ENCODE measurements at places on chromosomes 6 and 20.

DNA sequence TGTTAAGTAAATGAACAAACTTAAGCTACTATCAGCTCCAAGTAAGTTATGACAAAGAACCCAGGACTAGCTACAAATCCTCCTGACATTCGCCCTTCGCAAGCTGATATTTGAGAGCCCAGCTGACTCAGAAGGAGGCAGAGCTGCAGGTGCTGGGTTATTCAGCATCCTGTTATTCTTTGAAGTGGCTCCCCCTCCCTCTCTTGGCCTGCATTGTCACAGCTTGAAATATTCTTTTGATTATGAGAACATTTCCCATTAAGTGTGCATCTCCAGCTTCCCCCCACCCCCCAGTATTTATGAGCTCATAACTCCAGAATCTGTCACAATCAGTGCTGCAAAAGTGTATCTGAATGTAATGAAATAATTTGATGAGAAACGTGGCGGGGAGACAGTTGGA is 78.8 kb upstream of the RALY start:
- DNase-seq, result peak; percentile 44

- no peak for DNase-seq
Measured at GRCh38 chr6:167056370-167056769, 57.2 kb downstream of the CEP43 start.

DNA sequence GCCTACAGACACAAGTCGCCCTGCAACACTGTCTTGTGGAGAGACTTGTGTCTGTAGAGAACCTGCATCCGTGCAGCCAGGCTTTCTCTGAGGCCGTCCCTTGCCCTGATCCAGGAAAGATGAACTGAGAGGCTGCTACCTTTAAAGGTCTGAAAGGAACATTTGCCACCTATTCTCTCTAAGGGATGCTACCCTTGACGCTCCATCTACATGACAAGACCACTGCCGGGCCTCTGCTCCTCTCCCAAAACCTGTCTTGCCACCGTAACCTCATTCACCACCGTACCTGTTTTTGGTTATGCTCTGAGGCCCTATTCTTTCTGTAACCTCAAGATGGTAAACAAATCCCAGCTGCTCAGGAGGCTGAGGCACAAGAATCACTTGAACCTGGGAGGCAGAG is 73.9 kb downstream of the FOXF2 start:
- DNase-seq, result peak; percentile 15

DNA sequence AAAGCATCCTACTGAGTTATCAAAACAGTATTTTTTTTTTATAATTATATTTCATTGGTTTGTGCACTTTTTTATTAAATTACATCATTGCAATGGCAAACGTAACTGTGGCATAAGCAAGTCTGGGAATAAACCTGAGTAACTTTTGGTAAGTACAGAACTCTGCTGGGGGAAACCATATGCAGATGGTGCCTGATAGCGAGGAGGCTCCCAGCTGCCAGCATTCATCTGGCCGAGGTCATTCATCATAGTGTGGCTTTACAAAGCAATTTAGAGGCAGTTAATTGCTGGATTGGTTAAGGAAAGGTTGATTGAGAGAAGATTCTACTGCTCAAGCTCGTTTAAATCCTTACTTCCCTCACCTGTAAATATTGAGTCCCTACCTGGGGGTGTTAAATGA is 52.6 kb downstream of the HECA start:
- DNase-seq, result no peak

- no peak for DNase-seq
Measured at GRCh38 chr20:48729538-48729937, 98.3 kb downstream of the PREX1 start.

DNA sequence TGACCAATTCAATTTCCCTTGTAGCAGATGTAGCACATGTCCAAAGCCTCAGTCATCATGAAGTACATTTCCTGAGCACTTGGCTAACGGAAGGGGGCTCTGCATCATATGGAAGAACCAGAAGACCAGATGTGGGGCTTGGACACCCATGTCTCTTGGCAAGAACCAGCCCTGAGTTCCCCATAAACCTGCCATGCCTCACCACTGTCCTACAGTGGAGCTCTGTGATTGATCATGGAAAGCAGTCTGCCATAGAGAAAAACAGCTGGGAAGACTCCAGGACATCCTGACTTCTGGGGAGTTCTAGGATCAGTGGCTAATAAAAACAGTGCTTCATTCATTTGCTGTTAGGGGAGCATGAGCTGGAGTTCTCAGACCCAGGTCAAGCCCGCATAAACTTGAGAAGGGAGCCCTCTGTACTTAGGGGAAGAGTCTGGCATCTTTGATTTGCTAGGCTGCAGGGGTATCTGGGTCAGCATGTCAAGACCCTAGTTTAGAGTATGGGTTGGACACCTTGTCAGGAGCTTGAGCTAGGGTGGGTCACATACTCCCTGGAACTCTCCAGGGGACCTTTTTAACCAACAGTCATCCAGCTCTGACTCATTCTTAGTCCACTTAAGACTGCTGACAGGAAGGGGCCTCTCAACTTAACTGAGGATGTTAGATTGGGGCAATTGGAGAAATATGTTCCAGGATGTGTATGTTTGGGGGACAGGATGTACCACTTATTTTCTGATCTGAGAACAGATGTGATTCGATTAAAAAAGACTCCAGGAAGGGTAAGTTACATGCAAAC is 26.3 kb upstream of the TRAM2 start:
- DNase-seq, result no peak

DNA sequence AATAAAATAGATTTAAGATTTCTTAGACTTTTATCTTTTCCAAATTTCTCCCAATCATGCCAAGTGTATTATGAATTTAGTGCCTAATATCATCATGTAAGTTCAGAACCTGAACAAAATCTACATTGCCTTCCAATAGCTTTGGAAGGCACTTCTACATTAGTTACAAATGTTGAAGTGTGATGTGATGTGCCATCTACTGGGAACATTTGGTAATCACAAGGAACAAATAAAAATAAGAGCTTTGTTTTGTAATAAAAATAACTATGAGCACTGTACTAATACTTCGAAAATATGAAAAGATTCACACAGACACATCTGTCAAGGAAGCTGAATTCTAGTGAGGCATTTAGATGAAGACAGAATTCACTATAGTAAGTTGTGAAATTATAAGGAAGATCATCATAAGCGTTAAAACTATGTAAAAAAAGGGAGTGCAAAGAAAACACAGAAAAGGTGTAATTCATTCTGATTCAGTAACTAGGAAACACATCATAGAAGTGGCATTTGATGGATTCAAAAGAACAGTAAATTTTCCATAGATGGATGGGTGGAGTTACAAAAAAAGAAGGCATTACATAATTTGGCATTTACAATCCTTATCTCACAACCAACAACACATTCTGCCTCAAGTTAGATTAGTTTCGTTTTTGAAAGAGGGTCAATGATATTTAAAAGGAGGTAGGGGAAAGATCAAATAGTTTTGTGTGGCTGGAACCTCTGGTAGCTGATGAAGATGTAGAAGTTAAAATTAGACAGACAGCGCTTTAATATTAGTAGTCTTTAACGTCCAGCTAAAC is 161.0 kb downstream of the ASCC3 start:
- DNase-seq, result no peak

- peak; percentile 48 for DNase-seq
Measured at GRCh38 chr6:158854214-158855101, 35.3 kb upstream of the EZR start.

- DNase-seq, result no peak
Measured at GRCh38 chr20:39758876-39759275, 796.7 kb downstream of the DHX35 start.

DNA sequence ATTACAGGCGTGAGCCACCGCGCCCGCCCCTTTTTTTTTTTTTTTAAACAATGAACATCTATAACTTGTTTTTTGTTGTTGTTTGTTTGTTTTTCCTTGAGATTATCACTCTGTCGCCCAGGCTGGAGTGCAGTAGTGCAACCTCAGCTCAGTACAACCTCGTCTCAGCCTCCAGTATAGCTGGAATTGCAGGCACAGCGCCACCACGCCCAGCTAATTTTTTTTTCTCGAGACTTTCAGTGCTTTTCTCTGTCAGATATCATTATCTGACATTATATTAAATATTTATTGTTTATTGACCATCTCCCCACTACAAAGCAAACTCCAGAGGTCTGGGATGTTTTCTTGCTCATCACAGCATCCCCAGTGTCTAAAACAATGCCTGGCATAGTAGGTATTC is 2.3 kb upstream of the DLK2 start:
- DNase-seq, result no peak

GRCh38 chr6:38153076-38153797 is 333.7 kb downstream of the ZFAND3 start:
- no peak for DNase-seq

DNA sequence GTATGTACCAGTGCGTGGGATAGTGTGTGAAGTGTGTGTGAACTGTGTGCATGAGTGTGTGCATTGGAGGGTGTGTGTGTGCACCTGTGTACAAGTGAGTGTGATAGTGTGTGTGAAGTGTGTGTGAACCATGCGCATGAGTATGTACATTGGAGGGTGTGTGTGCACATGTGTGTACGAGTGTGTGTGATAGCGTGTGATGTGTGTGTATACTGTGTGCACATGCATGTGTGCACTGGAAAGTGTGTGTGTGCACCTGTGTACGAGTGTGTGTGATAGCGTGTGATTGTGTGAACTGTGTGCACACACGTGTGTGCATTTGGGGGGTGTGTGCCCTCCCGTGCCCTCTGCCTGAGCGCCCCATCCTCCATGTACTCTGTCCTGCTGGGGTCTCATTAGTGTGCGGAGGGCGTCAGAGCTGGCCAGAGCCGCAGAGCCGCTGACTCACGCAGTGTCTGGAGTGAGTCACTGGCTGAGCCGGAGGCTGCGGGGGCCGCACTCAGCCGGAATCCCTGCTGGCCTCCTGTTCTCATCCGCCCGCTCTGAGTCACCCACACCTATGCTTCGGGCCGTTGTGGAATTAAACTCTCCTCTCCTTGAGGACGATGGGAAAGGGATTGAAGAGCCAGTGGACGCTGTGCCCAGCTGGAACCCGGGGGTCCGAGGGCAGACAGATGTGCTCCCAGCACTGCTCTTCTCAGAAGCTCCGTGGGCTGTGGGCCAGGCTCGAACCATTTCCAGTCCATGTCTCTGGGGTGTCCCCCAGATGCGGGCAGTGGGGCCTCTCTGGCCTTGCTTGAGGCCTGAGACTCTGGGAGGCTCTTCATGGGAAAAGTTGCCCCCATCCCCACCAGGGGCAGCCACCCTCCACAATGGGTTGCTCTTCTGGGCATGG is 27.3 kb upstream of the STX16 start:
- peak; percentile 73 for DNase-seq

DNA sequence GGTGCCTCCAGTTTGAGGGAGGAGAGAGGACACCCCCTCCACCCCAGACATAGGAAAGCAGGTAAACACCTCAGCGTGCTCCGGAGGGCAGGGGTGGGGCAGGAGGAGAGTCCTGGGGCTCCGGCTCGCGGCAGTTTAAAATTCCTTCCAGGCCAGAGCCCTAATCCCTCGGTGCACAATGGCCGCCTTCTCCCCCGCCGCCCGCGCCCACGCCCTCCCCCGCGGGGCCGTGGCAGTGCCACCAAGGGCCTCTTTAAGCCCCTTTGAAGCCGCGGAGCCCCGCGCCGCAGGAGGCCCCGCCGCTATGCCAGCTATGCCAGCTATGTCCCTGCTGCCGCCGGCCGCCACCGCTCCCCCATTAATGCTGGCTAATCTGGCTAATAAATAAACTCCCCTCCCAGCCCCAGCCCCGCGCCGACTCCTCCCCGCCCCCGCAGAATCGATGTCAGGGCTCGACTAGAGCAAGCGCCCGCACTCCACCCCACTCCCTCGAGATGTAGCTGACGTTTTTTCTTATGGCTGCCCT is 125.1 kb downstream of the MRPL14 start:
- DNase-seq, result peak; percentile 76

- DNase-seq, result no peak
Measured at GRCh38 chr6:85975957-85976356, 333.3 kb upstream of the SYNCRIP start.

GRCh38 chr6:79403563-79403962 is 133.7 kb downstream of the LCA5 start:
- DNase-seq, result no peak

DNA sequence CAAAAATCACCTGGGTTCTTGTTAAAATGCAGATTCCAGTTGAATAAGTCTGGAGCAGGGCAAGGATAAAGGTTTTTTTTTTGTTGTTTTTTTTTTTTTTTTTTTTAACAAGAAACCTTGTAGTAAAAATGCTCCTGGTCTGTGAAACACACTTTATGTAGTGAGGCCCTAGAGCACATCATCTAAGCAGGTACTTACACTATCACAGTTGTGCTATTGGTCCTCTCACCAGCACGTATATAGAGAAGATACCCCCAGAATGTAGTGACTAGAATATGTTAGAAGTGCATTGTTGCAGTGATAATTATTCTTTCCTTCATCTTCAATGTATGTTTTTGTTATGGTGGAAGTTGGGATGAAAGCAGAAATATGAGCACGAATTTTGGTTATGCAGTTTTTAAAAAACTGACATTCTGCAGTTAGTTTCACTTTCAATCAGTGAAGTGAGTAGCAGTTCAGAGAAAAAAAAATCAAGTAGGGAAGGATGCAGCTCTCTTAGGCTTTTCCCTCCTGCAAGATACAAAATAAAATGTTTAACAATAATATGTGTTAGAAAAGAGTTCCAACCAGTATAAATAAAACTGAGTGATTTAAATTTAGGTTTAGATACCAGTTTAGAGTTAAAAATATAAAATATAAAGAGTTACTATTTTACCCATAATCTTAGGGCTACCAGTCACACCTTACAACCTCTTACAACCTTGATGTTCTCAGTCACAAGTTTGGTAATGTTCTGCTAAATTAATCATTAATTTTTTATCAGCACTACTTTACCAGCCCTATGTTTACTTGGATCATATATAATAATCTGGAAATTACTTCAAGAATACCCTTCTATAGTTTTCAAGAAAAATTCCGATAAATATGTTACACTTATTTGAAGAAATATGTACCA is 9.2 kb upstream of the DEFB113 start:
- DNase-seq, result no peak

- DNase-seq, result peak; percentile 85
Measured at GRCh38 chr6:38773338-38773737, 58.2 kb downstream of the DNAH8 start.

- no peak for DNase-seq
Measured at GRCh38 chr6:161736781-161737292, 463.0 kb upstream of the AGPAT4 start.

- DNase-seq, result no peak
Measured at GRCh38 chr6:35386989-35387388, 44.6 kb downstream of the PPARD start.

- no peak for DNase-seq
Measured at GRCh38 chr6:11164717-11165646, 53.5 kb upstream of the ERVFRD-1 start.

- no peak for DNase-seq
Measured at GRCh38 chr6:43951756-43952675, 175.2 kb downstream of the MRPL14 start.

DNA sequence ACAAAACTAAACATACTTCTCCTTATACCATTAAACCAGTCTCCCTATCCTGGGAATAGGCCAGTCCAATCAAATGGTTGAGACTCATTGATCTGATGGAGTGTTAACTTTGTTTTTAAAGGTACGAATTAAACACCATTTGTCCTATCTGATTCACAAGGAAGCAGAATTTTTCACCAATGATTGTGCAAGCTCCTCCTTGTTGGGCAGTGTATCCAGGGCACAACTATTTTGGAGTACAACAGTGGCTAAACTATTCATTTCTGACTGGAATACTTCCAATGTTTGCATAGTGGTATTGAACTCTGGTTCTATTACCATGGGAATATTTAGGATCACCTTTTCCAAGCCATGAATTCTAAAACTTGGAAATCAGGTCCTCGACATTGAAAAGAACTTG is 5.4 kb upstream of the PPP1R3G start:
- DNase-seq, result no peak

All from iPS-NIHi11 (cell line).